T-helper 22 cell (primary cell): ENCODE measurements at places on chromosomes 5 and 9.

- no peak for DNase-seq
These were observed 78.0 kb downstream of the PTCH1 start for GRCh38 chr9:95438561-95439357.

DNA sequence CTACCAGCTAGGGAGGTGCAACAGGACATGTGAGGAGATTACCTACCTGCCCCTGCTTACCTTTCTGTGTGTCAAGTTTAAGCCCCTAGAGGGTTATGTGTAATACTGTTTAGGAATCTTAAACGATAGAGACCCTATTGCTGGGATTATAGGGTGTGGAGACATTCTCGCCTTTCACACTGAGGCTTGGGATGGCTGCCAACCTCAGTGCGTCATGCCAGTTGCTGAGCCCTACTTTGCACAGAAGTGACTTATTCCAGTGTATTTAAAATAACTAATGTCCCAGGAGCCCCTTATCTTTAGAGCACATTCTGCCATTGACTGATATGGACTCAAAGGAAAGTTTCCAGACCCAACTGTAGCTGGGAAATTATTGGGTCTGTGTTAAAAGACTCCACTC, 76.6 kb upstream of the XPA start:
- no peak for DNase-seq

DNA sequence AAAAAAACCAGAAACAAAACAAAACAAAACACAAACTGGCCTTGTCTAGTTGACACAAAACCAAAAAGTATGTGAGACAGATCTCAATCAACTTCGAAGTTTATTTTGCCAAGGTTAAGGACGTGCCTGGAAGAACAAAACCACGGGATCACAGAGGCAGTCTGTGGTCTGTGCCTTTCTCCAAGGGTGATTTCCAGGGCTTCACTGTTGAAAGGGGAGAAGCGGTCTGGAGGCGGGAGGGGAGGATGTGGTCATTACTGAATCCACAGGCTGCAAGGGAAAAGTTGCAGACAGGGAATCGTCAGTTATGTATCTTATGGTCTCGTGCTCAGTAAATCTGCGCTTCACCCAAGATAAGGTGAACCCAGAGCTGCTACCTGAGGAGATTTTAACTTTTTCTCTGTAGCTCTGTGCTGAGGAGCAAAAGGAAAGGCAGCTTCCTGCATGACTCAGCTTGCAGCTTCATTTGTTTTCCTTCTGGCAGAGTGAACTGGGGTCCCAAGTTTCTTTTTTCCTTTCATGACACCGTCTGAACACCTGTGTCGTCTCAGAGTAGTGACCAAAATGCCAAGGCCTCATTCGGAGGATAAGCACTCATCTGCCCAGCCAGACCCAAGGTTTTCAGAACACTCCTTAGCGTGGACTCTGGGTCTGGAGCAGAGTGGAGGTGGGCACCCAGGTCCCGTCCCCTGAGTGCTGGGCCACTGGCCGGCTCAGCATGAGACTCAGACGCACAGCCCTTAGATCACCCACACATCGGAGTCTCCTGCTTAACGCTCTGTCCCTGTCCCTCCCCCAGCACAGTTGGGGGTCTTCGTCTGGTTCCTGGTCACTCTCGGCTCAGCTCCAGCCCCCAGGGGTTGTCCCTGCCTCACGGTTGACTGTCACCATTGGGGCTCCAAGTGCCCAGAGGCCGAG, 25.9 kb downstream of the ROPN1L start:
- DNase-seq: no peak

DNA sequence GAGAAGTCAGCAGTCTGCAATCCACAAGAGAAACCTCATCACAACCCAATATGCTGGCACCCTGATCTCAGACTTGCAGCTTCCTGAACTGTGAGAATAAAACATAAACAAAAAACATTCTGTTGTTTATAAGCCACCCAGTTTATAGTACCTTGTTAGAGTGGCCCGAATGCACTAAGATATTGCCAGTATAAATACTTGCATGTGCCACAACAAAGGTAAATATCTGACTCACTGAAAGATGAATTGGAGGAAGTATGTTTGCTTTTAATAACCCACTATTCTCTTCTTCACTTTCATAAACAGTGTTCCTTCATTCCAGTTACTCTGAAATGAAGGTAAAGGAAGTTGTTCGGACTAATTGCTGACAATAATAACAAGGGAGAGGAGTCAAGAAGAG, 1163.4 kb upstream of the CDH6 start:
- DNase-seq: no peak

DNA sequence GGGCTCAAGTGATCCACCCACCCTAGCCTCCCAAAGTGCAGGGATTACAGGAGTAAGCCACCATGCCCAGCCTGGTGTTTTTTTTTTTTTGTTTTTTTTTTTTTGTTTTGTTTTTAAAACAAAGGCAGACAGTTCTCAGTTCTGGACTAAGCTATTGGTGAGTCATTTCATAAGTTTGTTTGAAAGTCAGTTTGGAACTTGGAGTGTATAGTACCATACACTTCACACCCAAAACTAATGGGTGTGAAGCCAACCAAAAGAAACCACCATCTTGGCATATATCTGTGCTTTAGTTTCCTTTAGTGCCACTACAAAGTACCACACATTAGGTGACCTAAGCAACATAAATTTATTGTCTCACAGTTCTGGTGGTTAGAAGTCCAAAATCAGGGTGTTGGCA, 13.4 kb downstream of the MAST4 start:
- DNase-seq: no peak

DNA sequence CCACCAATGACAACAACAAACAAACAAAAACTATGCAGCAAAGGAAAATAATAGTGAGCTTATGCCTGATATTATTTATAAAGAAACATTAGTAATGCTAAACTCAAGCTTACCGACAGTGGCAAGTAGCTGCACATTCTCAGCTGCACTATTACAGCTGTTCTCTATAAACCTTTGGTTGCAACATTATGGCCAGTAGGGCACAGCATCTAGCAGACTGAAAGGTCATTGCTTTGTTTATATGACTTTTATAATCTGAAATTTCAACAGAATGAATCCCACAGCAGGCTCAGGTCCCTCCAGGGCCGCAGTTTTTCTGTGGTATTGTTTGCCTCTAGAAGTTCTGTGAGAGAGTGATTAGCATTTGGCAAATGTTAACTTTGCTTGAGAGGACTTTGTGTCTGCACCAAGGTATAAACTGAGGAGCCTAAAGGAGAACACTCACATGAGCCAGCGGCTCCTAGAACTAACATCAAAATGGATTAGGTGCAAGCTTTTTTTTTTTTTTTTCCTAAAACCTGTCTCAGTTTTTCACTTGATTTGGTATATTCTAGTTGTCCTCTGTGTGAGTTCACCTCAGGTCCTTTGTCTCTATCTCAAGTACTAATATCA, 58.3 kb downstream of the IZUMO3 start:
- DNase-seq: no peak

DNA sequence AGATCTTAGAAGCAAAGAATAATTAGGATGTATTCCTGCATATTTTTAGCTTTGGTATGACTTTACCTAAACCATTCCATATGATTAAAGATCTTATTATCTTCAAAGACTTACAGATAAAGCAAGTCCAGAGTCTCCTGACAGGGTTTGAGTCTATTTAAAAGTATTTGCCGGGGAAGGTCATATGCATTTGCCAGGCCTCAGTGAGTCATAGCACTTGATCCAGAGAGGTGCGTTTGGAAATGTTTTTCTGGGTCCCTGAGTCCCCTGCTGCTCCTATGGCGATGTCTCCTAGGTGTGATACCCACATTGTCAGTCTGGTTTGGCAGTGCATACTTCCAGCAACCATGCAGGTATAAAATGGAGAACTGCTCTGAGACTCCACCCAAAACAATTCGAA, 217.0 kb downstream of the FBXL7 start:
- no peak for DNase-seq

- DNase-seq: no peak
These were observed 15.0 kb upstream of the GPX3 start for GRCh38 chr5:151005187-151005949.

- no peak for DNase-seq
These were observed 485.2 kb downstream of the RAB3C start for GRCh38 chr5:59067956-59068656.

- DNase-seq: no peak
These were observed 5.2 kb downstream of the FGF1 start for GRCh38 chr5:142680605-142681259.

- DNase-seq: no peak
These were observed 7.1 kb downstream of the SPARC start for GRCh38 chr5:151679421-151680155.

GRCh38 chr9:101465326-101465915, 29.8 kb upstream of the ALDOB start:
- no peak for DNase-seq

- DNase-seq: no peak
These were observed 369.0 kb downstream of the ARHGEF28 start for GRCh38 chr5:73994963-73995362.

GRCh38 chr5:32259033-32259432, 53.7 kb downstream of the MTMR12 start:
- no peak for DNase-seq

DNA sequence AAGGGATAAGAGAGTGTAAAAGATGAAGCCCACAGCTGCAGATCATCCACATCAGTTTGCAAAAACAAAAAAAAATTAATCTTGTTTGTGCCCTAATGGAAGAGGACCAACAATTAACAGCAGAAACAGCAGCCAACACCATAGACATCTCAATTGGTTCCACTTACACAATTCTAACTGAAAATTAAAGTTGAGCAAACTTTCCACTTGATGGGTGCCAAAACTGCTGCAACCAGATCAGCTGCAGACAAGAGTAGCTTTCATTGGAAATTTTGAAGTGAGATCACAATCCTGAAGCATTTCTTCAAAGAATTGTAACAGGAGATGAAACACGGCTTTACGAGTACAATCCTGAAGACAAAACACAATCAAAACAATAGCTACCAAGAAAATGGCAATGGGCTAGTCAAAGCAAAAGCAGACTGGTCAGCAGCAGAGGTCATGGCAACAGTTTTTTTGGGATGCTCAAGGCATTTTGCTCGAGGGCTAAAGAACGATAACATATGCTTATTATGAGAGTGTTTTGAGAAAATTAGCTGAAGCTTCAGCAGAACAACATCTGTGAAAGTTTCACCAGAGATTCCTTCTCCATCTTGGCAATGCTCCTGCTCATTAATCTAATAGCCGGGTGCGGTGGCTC, 4.1 kb upstream of the RBM27 start:
- no peak for DNase-seq

GRCh38 chr9:81717061-81717746, 27.9 kb upstream of the TLE1 start:
- no peak for DNase-seq
